ENCODE measurements at places on chromosomes 7 and 10. TPM values are rescaled to one million over a fixed set of nuclear protein-coding genes. Genes with fewer than 3 reads are reported as not detected.
A peak's percentile ranks its signal among the peaks of the same experiment; 100 is the strongest.

GRCh38 chr10:103800789-103801540 is 54.4 kb downstream of the SH3PXD2A start:
- DNase-seq, result peak; percentile 91

Gene PEX1
- 16.8 TPM for total RNA-seq

- DNase-seq, result no peak
Observed at GRCh38 chr10:43372765-43373361, 1.4 kb downstream of the FXYD4 start.

Gene ZNHIT1
- 57.1 TPM for total RNA-seq

- DNase-seq, result no peak
Observed at GRCh38 chr10:129883029-129883428, 81.0 kb downstream of the EBF3 start.

Gene HK1
- total RNA-seq, result 121 TPM

DNA sequence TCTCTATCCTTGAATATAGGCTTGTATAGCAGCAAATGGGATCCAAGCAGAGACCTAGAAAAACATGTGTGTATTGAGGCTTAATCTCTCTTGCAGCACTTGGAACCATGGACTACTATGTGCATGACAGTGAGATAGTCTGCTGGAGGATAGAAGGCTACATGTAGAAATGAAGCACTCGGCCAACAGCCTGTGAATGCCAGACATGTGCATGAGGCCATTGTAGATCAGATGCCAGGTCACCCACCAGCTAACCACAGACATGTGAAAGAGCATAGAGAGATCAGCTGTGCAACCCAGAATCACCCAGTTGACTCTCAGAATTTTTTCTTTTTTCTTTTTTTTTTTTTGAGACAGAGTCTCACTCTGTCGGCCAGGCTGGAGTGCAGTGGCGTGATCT is 90.9 kb downstream of the NT5C2 start:
- no peak for DNase-seq

Gene ACBD7
- total RNA-seq, result 1.9 TPM
